Dermis microvascular lymphatic vessel endothelial cell (primary cell): ENCODE measurements at places on chromosomes 12 and 14. TPM values are rescaled to one million over a fixed set of nuclear protein-coding genes. Genes with fewer than 3 reads are reported as not detected.

RAD9B gene
- 0.25 and 0.26 TPM in 2 replicates for total RNA-seq

LRP1-AS gene
- not detected in 2 replicates for total RNA-seq

A2M gene
- total RNA-seq: 13.5 and 24.3 TPM in 2 replicates

CD9 gene
- total RNA-seq: 947 and 1,118 TPM in 2 replicates

PLEKHA5 gene
- 6.3 and 8.5 TPM in 2 replicates for total RNA-seq
